ENCODE measurements at places on chromosomes 4 and X.

GRCh38 chr4:92163348-92163747 lies 140.4 kb upstream of the GRID2 start:
- no peak for DNase-seq

- no peak for DNase-seq
These were observed 95.5 kb downstream of the IRS4 start for GRCh38 chrX:108640817-108641216.

DNA sequence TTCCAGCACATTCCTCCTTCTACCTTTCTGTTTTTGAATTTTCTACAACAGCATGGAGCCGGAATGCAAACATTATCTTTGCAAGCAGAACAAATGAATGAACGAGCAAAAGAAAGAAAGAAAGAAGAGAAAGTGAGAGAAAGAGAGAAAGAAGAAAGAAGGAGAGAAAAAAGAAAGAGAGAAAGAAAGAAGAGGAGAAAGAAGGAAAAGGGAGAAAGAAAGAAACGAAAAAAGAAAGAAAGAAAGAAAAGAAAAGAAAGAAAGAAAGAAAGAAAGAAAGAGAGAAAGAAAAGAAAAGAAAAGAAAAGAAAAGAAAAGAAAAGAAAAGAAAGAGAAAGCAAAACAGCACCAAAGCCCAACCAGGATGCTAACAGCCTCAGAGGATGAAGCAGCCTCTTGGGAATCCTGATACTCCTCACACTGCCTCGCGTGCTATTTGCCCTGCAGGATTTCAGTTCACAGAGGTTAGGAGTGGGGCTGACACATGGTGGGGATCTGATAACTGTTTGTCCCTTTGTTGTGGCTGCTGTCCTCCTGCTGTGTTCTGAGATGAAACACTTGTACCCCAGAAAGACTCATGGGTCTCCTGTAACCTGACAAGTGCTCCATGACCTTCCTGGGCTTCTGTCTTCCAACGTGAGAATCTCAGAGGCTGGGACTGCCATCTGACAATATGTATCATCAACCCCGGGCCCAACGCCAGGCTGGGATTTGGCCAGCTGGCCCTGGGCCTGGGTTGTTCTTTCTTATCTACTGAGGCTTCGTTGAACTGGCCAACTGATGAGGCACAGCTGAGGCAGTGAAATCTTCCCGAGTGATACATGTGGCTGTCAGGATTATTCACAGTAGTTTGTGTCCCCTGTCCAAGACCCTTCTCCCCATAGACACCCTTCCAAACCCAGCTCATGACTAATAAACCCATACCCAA lies 61.0 kb downstream of the SEPSECS start:
- DNase-seq: no peak

- no peak for DNase-seq
These were observed 242.4 kb downstream of the SHOX start for GRCh38 chrX:873016-873415.

- DNase-seq: no peak
These were observed 221.5 kb upstream of the SFRP2 start for GRCh38 chr4:154010371-154010770.

DNA sequence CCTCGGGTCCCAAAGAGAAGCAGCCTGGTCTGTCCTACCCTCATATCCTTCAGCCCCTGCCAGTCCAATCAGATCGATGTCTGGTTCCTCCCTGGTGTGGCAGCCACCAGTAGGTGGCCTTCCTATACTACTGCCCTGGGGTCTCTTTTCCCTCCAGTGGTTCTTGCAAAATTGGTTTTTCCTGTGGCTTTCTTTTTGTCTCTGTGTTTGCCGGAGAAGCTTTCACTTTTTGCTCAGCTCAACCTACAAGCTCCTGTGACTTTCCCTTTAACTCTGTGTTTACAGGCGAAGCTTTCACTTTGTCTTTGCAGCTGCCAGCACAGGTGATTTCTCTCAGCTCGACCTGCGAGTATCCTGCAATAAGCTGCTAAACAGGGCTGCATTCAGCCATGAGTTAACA lies 46.8 kb downstream of the UGT2A3 start:
- no peak for DNase-seq

DNA sequence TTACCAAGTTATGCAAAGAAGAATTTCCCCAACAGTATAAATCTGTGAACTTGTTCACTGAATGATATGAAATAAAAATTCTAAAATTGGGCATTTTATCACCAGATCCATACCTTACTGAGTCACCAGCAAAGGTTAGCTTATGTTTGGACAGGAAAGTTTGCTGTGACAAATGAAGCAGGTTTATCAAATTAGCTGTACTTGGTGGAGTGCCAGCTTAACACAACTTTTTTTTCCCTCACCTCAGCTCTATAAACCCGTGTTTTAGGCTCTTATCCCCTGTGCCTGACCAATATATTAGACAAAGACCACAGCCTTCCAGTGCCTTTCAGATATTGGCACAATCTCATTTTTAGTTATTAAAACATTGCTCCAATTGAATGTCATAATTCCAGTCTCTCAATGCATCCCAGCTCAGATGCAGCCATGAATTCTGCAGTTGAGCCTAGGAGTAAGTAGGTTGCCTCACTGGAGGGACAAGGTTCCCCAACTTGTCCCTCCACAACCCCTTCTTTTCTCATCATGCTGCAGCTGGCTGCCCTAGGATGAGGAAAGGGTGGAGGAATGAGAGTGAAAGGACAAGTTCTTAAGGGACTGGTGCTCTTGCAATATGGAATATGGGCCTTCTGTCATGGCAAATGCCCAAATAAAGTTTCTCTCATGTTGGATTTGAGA lies 27.0 kb upstream of the PDGFC start:
- DNase-seq: no peak

DNA sequence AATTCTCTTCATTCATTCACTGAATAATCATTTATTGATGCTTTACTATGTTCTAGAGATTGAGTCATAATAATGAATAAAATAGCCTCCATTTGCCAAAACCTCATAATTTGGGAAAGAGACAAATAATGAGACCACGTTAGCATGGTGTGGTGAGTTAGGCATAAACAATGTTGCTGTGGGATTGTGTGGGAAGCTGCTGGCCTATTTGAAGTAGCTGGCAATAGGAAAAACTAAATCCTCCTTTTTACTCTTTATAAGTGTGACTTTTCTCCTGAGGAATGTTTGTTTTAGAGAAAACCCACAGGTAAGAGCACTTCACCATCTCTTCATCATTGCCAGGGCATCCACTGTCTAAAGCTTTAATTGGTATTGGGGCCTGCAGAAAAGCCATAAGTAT lies 95.3 kb downstream of the AREG start:
- DNase-seq: no peak

DNA sequence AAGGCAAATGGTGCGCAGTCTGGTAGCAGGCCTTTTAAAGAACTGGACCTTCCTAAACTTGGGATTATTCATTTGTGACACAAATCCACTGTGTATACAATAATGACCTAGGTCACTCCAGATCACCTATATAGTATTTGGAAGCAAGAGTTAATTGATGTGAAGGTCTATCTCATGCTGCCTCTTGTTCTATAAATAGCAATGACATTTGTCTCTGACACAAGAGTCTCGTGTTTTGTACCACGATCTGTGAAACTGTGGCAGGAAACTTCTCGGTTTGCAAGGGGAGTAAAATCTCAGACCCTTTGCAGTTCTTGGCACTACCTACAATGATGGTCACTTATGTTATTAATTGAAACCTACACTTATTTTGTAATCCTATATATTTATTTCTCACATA lies 1408.4 kb downstream of the PCDH7 start:
- DNase-seq: no peak

GRCh38 chrX:111410590-111411078 lies 1.4 kb downstream of the DCX start:
- DNase-seq: no peak

- no peak for DNase-seq
These were observed 40.4 kb upstream of the PCDH18 start for GRCh38 chr4:137572647-137573046.

DNA sequence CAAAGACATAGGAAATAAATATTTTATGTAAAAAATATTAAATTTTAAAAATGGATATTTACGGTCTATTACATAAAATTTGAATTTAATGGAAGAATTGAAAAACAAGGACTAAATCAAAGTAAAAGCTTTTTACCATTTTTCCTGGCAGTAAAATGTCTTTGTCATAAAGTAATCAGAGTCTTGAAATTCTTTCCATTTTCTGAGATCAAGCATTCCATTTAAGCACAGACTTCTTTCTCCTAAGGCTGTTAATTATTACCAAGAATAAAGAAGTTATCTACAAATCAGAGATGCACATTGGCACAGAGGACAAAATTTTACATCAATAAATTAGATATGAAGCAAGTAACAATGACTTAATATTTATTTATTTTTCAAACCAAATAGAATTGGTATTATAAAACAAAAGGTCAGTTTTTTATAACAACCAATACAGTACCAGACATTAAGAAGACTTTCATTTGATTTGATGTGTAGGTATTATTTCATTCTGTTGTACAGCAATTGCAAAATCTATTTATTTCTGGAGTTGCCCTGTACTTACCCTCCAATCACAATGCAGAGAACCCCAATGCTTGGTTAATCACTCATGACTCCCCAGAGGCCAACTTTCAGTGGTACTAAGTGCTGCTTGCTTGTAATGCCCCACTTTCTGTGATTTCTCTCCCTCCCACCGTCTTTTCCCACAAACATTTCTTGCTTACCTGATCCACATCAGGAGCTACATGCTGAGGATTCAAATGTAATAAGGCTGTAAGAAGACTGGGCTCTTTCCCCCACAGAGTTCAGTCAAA lies 254.6 kb downstream of the GASK1B start:
- DNase-seq: no peak

DNA sequence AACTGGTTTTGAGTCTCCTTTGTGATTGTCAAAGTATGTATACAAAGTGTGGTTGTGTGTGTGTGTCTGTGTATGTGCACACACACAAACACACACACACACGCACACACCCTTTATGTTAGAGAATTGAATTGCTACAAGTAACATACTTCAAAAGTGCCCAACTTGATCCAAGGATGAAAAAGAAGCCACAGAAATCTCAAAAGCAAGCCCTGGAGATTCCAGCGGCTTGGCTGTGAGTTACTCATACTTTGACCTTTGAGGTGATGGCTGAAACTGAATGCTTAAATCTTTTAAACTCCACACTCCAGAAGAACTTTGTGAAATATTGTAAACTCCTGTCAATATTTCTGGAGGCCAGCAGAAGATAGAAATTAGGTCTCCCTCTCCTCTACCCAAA lies 168.4 kb upstream of the NRK start:
- no peak for DNase-seq

- no peak for DNase-seq
These were observed 54.9 kb downstream of the UBQLN2 start for GRCh38 chrX:56618323-56618722.

- no peak for DNase-seq
These were observed 149.4 kb upstream of the PJA1 start for GRCh38 chrX:69314436-69315348.

DNA sequence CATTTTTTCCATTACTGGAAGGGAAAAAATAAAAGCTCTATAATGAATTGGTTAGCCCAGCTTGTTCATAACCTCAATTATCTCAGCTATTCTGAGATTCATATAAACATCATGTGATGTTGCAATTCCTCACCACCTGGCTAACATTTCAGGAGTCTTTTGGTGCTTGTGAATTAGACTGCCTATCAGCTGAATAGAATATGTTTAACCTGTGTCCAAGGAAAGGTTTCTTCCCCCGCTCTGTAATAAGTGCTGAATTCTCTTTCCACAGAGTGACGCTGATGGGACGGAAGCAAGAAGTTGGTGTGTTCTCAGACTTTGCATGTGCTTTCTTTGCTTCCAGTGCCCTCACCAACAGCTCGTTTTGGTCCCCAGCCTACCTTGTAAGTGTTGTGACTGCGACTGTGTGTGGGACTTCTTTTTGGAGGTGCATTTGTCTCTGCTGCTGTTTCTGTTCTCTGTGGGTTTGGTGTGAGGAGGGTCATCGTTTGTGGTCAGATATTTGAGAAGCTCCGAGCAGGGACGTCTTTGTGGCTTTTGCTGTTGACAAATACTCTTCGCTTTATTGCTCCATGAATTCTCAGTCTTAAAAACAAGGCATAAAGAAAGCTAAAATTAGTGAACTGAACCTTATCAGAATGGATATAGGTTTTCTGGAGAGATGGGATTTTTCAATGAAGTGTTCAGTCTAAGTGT lies 61.7 kb downstream of the PPARGC1A start:
- no peak for DNase-seq

- DNase-seq: peak; percentile 74
These were observed 1.0 kb upstream of the ARHGAP4 start for GRCh38 chrX:153926858-153927671.

DNA sequence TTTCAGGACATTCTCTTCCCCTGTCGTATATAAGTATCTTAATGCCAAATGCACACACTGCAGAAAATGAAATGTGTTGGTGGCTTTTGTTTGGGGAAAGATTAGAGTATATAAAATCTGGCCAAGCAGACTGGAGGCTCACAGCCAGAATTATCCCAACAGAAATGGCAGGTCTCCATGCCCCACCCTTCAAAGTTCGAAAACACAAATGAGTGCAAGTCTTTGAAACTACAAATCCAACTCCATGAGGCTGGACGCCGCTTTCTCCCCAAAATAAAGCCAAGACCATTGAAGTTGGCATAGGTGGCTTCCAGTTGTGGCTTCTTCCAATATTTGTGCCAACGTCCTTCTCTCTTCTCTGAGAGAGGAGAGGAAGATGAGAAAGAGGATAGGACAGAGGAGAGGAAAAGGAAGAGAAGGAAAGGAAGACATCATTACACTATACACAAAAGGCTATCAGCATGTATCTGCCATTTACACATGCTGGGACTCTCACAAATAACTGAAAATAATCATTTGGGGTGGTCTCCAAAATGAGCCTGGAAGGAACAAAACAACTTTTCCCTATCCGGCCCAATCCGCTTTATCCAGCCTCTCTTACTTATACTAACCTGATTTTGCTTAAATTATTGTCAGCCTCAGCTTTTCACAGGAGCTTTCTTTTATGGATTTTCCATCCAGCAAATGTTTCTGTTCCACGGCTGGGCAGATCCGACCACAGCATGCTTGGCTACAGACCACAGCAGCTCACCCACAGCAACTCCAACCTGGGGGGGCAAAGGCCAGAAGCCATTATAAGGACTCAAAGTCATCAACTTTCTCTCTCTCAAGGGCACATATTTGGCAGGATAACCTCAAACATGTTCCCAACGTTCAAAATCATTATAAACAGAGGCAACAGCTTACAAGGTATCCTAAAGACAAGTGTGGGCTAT lies 71.7 kb downstream of the APBB2 start:
- no peak for DNase-seq

DNA sequence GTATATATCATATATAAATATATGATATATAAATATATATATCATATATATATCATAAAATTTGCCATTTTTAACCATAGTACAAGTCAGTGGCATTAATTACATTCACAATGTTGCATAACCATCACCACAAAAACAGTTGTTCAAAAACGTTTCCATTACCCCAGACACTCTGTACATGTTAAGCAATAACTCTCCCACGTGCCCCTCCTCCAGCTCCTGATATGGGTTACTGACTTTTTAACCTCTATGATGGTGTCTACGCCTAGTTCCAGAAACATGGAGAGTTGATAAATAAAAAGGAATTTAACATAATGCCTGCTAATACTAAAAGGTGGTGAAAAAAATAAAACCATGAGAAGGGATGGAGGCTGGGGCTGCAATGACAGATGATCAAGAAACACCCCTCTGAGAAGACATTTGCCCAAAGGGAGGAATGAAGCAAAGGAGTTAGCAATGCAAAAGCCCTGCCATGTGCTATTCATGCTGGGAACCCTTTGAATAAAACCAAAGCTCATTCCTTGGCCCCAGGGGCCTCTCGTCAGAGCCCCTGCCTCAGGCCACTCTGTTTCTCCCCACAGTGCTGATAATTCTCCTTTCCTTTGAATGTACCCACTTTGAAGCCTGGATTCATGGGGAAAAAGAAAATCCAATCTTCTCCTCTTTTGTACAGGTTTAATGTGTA lies 144.3 kb downstream of the NWD2 start:
- DNase-seq: no peak
